ENCODE measurements at places on chromosomes 5 and 9. TPM values are rescaled to one million over a fixed set of nuclear protein-coding genes. Genes with fewer than 3 reads are reported as not detected.

Gene FBP2
- not detected for total RNA-seq

Gene LYRM7
- 6.3 TPM for total RNA-seq

GRCh38 chr5:58985759-58986158 lies 402.9 kb downstream of the RAB3C start:
- no peak for DNase-seq

DNA sequence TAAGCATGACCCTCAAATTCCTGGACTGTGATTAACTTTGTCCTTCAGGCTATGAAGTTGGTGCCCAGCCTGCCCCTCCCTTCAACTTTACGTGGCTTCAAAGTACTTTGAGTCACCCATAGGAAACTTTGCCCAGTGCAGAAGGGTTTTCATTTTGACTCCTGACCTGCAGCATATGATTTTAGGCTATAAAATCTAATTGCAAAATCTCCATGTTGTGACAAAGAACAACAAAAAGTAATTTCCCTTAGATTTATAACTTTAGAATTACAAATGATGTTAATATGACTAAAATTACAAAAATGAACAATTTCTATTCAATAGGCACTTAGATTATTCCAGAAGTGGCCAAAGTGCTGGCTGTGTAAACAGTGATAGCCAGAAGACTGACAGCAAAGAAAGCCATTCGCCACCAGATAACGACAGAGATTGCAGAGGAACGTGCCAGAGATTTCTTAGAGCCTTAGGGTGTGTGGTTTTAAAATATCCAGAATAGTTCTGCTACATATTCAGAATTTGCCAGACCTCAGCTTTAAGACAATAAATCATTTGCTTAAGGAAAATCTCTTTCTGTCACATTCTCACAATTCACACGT lies 197.4 kb downstream of the SEMA5A start:
- DNase-seq, result no peak

DNA sequence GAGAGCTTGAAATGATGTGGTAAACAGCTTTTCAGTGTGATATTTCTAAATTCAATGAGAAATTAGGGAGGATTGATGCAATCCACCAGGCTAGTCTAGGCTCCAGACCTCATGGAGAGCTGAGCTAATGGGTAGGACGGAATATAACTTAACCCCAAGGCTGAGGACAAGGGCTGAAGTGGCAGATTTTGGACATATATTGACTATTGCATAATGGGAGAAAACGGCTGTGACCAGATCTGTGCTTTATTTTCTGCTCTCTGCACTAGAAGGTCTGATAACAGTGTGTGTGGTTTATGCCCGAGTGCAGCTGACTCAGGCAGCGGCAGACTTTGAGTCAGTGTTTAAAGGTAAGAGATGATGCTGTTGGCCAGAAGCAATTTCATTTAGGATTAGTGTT lies 70.6 kb downstream of the ACTBL2 start:
- no peak for DNase-seq

GRCh38 chr5:18051953-18052352 lies 417.7 kb downstream of the TAF11L14 start:
- no peak for DNase-seq

Data from prostate gland (tissue), 2 donors.